A549 treated with Hydrocortisone at 1 μM for 4 hours (cell line): ENCODE measurements at places on chromosomes 4 and X. TPM values are rescaled to one million over a fixed set of nuclear protein-coding genes. Genes with fewer than 3 reads are reported as not detected.

The RIPPLY1 gene
- total RNA-seq: 0.10 to 0.12 TPM in 2 of 5 replicates, not detected in the others

The LUZP4 gene
- total RNA-seq: not detected in 5 replicates

The GABRB1 gene
- total RNA-seq: not detected in 5 replicates

The VSIG4 gene
- total RNA-seq: not detected in 5 replicates

The SPANXA2 gene
- total RNA-seq: 0.20 to 0.23 TPM in 2 of 5 replicates, not detected in the others

The GPC4 gene
- total RNA-seq: 0.02 to 0.05 TPM (median 0.05 TPM) in 3 of 5 replicates, not detected in the others

The ASB11 gene
- not detected in 5 replicates for total RNA-seq

The HGFAC gene
- 0.08 to 0.35 TPM (median 0.20 TPM) in 5 replicates for total RNA-seq

The ITM2A gene
- 0.15 TPM in 1 of 5 replicates, not detected in the others for total RNA-seq

The UBQLN2 gene
- 20.4 to 23.1 TPM (median 21.4 TPM) in 5 replicates for total RNA-seq

The TBCK gene
- 2.3 to 3.5 TPM (median 2.9 TPM) in 5 replicates for total RNA-seq

The MAGEA9B gene
- not detected in 5 replicates for total RNA-seq

The SLC25A6 gene
- total RNA-seq: 412 to 467 TPM (median 445 TPM) in 5 replicates

The ODAPH gene
- not detected in 5 replicates for total RNA-seq

The PCDH11X gene
- not detected in 5 replicates for total RNA-seq

The RELL1 gene
- 5.1 to 10.4 TPM (median 5.9 TPM) in 5 replicates for total RNA-seq

The NDUFB11 gene
- total RNA-seq: 122 to 182 TPM (median 168 TPM) in 5 replicates

The DACH2 gene
- total RNA-seq: not detected in 5 replicates

The GRPR gene
- 0.07 TPM in 1 of 5 replicates, not detected in the others for total RNA-seq

The FHIP1A gene
- 0.05 to 0.64 TPM (median 0.17 TPM) in 5 replicates for total RNA-seq

The F9 gene
- not detected in 5 replicates for total RNA-seq

The GAGE2A gene
- total RNA-seq: not detected in 5 replicates

The MAML3 gene
- 11.6 to 16.7 TPM (median 13.6 TPM) in 5 replicates for total RNA-seq

The H2BW2 gene
- not detected in 5 replicates for total RNA-seq

The ZCCHC18 gene
- total RNA-seq: 0.12 to 0.16 TPM (median 0.13 TPM) in 3 of 5 replicates, not detected in the others

The EDNRA gene
- 0.23 to 0.43 TPM (median 0.36 TPM) in 5 replicates for total RNA-seq

The FGF13 gene
- 0.07 to 0.08 TPM in 2 of 5 replicates, not detected in the others for total RNA-seq

The GAB1 gene
- 1.6 to 3.8 TPM (median 2.3 TPM) in 5 replicates for total RNA-seq

The MMRN1 gene
- not detected in 5 replicates for total RNA-seq

The MAGEA4 gene
- total RNA-seq: not detected in 5 replicates

The REELD1 gene
- 0.05 TPM in 1 of 5 replicates, not detected in the others for total RNA-seq

The PLAC1 gene
- 0.59 to 1.00 TPM (median 0.70 TPM) in 5 replicates for total RNA-seq

The CT45A10 gene
- total RNA-seq: 0.31 to 0.67 TPM (median 0.44 TPM) in 5 replicates
